ENCODE measurements at places on chromosomes 6 and 20. TPM values are rescaled to one million over a fixed set of nuclear protein-coding genes. Genes with fewer than 3 reads are reported as not detected.

DNA sequence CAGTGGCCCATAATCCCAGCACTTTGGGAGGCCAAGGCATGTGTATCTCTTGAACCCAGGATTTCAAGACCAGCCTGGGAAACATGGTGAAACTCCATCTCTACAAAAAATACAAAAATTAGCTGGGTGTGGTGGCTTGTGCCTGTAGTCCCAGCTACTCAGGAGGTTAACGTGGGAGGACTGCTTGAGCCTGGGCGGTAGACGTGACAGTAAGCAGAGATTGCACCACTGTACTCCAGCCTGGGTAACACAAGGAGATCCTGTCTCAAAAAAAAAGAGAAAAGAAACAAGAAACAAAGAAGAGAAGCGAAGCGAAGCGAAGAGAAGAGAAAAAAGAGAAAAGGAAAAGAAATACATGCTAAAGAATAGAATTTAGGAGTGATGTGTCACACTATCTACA, 69.2 kb downstream of the NUDT3 start:
- DNase-seq: no peak

DNA sequence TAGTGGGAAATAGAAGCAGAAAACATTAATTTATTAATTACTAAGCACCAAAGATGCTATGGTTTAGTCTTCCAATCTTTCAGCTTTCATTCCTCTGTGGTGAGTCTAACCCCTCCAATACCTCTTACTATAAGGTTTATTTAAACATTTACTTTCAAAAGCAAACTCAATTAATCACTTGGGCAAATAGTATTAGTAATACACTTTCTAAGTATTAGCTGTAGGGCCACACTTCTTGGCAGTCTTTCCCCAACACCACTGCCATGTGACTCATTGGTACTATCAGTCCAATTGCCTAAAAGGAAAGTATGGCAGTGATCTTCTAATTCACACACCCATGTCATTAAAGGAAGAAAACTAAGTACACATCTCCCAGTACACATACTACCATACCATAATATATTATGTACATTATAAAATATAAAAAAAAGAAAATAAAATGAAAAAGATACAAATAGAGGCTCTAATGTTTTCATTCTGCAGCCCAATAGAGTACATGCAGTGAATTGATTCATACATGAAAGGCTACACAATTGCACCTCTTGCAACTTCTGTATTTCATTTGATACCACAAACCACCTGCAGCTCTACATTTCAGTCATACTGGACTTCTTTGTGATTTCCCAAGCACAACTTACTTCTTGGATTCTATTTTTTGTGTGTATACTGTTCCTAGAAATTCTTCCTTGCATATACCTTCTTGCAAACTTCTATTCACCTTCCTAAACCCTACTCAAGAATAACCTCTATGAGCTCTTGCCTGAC, 218.6 kb downstream of the PKHD1 start:
- DNase-seq: no peak

DNA sequence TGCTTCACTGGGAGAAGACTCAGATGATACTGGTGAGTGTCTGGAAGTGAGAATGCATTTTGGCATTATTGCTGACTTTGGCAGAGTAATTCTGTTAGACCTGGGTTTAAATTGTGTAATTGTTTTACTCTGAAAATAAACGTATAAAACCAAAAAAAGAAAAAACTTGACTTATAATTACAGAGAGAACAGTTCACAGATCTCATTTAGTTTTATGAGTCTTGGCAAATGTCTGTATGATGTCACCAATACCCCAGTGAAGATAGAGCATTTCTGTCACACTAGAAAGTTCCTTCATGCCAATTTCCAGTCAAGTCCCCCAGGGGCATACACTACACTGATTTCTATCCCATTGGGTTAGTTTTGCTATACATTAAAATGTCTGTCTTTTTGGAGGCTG, 67.3 kb downstream of the SMAP1 start:
- DNase-seq: no peak

- DNase-seq: no peak
Measured at GRCh38 chr20:5001174-5002076, at the start of gene SLC23A2. Gene SLC23A2 (minus strand): TSS chr20:5001510. CDS start chr20:4932562, 68,948 bp downstream.

DNA sequence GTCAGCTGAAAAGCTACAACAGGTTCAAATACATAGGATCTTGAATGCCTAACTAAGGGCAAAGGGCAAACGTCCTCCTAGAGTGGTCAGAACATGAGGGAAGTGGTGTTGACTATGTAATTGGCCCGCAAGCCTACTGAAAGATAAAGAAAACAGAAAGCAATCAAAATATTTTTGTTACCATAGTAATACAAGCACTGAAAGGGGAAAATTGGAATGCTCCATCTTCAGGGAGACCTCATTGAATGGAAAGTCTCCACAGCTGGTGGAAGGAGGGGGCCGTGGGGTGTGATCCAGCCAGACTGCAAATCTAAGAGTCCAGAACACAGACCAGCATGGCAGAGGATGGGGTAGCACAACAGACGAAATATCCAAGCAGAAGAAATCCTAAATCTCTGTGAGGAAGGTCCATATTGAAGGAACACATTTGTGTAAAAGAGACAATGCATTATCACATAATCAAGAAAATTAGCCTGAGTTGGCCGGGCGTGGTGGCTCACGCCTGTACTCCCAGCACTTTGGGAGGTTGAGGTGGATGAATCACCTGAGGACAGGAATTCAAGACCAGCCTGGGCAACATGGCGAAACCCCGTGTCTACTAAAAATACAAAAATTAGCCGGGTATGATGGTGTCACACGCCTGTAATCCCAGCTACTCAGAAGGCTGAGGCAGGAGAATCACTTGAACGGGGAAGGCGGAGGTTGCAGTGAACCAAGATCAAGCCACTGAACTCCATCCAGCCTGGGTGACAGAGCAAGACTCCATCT, 39.5 kb downstream of the MTFR2 start:
- no peak for DNase-seq

DNA sequence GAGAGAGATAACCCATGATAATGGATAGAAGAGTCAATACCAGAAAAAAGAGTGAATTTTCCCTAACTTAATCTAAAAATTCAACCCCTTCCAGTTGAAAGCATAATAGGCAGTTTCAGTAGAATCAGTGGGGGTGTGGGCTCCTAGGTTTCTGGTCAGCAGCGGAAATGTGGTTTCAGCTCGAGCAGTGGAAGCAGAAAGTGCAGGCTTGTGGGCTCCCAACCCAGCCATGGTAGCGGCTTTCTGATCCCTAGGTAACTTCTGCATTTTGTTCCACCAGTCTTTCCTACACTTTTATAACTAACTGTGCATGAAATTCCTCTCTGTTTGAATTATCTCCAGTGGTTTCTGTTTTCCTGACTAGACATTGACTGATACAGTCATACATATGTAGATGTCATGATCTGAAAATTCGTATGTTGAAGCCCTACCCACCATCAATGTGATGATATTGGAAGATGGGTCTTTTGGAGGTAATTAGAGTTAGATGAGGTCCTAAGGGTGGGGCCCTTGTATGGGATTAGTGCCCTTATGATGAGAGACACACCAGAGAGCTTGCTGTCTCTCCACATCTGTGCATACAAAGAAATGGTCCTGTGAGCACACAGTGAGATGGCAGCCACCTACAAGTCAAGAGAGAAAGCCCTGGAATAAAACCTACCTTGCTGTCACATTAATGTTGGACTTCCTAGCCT, 6.5 kb upstream of the DDO start:
- DNase-seq: no peak

GRCh38 chr6:136969930-136970329, 47.8 kb downstream of the SLC35D3 start:
- no peak for DNase-seq

DNA sequence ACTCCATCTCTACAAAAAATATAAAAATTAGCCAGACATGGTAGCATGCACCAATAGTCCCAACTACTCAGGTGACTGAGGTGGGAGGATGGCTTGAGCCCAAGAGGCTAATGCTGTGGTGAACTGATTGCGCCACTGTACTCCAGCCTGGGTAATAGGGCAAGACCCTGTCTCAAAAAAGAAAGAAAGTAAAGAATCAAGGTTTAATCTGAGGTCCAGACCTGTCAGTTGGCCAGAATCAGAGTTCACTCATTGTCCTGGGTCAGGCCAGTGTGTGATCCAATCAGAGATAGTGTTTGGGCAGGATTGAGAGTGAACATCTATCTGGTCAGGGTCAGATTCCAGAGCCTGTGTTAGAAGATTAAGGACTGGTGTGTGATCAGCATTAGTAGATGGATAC, 15.5 kb downstream of the TMEM63B start:
- DNase-seq: no peak

GRCh38 chr6:87212596-87212995, 57.2 kb downstream of the ZNF292 start:
- no peak for DNase-seq

DNA sequence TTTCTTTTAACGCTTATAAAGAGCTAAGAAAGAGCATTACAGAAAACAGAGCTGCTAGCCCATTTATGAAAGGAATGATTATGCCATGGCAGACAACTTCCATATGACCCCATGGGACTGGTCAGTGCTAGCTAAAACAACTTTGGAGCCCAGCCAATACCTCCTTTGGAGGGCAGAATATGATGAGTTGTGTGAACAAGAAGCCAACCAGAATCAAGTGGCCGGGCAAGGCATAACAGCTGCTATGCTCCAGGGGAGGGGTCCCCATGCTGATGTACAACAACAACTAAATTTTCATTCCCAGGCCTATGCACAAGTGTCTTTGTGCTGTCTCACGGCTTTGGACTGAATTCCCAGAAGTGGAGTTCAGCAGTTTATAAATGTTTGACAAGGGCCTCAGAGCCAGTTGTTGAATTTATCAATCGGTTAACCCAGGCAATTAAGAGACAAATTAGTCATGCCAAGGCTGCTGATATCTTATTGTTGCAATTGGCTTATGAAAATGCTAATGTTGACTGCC, 65.0 kb upstream of the ASCC3 start:
- DNase-seq: no peak

DNA sequence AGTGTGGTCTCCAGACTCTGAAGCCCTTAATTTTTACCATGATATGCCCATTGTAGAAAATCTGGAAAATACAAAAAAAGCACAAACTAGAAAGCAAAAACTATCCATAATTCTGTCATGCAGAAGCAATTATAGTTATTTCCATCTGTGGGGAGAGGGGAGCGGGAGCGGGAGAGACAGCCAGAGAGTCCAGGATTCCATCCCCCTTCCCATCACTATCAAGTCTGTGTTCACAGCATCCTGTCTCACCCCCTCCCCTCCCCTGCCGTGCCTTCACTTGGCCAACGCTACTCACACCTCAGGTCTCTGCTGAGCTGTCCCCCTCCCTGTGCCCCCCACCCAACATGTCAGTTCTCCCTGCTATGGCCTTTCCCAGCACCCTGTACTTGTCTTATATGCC, 14.5 kb downstream of the RIMS4 start:
- DNase-seq: no peak

DNA sequence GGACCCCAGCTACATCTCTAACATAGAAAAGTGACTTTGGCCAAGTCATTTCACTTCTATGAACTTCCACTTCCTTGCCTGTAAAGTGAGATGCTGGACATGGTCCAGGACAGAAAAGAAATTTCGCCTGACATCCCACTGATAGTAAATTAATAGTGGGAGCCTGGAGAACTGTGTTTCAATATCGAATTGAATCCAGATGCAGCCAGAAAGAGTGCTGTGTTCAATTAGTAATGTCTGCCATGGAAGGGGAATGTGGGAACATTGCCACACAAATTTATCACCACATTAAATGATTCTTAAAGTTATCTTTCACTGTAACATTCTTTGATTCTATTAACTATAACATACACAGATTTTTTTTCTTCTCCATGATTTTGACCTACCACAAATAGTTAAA, 255.0 kb downstream of the HACE1 start:
- no peak for DNase-seq

- no peak for DNase-seq
Measured at GRCh38 chr6:53297004-53297403, 51.7 kb downstream of the ELOVL5 start.

GRCh38 chr6:110447761-110448160, 28.7 kb downstream of the SLC22A16 start:
- no peak for DNase-seq

- DNase-seq: no peak
Measured at GRCh38 chr6:48144021-48144420, 33.0 kb upstream of the PTCHD4 start.

DNA sequence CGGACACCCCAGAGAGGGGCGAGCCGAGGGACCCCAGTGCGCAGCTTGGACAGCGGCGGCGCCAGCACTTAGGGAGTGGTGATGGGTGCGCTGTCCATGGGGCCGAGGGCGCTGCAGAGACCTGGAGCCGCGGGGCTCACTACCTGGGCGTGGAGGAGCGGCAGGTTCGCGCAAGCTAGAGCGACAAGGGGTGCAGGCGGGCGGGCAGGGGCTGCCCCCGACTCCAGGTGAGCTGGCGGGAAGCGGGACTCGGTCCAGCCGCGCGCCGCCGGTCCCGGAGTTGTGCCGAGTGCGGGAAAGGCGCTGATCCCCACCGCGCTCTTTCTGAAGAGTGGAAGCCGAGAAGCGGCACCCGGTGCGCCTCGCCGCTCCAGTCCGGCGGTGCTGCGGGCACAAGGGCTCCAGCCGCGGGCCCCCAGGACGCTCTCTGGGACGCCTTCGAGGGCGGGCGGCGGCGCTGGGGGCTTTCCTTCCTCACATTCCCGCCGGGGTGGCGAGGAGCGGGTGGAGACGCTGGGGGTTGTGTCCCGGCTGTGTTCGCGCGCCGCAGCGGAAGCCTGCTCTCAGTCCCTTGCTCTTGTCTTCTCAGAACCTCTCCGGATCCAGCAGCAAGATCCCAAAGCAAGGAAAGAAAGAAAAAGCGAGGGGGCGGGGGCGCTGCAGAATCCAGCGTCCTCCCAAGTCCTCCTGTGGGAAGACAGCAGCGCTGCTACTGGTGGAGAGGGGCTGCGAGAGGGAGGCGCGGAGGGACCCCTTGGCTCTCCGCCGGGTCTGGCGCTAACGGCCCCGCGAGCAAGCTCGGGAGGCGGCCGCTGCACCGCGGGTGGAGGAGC, at the start of gene B3GAT2:
Gene B3GAT2, minus strand, starts transcription at position 610 of the 833 bp plus-strand sequence. CDS start 631 bp downstream, outside the sequence.
- no peak for DNase-seq

- no peak for DNase-seq
Measured at GRCh38 chr6:112007805-112008204, 46.1 kb upstream of the CCN6 start.

DNA sequence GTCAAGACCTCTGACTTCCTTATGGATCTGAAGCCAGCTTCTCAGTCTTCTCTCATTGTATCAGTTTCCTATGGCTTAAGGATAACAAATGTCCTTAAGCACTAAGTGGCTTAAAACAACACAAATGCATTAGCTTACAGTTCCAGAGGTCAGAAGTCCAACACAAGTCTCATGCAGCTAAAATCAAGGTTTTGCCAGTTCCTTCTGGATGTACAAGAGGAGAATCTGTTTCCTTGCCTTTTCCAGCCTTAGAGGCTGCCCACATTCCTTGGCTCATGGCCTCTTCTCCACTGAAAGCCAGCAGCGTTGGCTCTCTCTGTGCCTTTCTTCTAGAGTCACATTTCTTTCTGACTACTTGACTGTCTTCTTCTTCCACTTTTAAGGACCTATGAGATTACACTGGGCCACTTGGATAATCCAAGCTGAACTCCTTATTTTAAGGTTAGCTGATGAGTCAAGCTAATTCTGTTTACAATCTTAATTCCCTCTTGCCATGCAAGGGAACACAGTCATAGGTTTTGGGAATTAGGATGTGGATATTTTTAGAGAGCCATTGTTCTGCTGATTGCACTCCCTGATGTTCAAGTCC, 179.0 kb downstream of the BCAS1 start:
- DNase-seq: no peak

Gene EPB41L2
- polyA plus RNA-seq: 31.2 TPM

Gene TAF11
- polyA plus RNA-seq: 15.2 TPM

Gene LINC00237
- not detected for polyA plus RNA-seq

Gene KIAA1755
- polyA plus RNA-seq: 9.7 TPM

Gene TMC2
- not detected for polyA plus RNA-seq

Gene MOXD1
- 71.3 TPM for polyA plus RNA-seq

Gene SLC35B2
- 104 TPM for polyA plus RNA-seq

Gene CCN5
- polyA plus RNA-seq: 2.0 TPM

Gene SLC22A16
- polyA plus RNA-seq: not detected

Gene BTN1A1
- not detected for polyA plus RNA-seq

Gene HLA-DOB
- 0.16 TPM for polyA plus RNA-seq

Gene OPN5
- not detected for polyA plus RNA-seq

Data from BJ (cell line).